ENCODE measurements at places on chromosomes 3 and 15.

DNA sequence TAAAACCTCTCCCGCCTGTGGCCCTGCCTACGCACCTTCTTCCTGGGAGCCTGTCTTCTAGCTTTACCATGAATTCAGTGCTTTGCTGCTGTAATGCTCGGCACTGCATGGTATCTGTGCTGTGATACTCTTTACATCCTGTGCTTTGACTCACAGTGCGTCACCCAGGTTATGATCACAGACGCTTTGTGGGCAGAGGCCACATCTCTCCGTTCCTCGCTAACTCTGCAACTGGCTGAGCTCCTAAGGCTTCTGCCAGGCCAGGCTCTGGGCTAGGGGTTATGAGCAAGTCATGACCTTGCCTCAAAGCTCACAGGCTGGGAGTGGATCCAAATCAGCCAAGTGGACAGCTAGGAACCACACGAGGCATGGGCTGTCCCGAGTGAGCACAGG is 23.2 kb downstream of the SPTBN5 start:
- no peak for DNase-seq

- no peak for DNase-seq
Observed at GRCh38 chr3:13539292-13539638, 9.7 kb upstream of the FBLN2 start.

- no peak for DNase-seq
Observed at GRCh38 chr3:175805825-175806224, 946.7 kb downstream of the NAALADL2 start.

- no peak for DNase-seq
Observed at GRCh38 chr3:34046154-34046553, 247.7 kb downstream of the PDCD6IP start.

DNA sequence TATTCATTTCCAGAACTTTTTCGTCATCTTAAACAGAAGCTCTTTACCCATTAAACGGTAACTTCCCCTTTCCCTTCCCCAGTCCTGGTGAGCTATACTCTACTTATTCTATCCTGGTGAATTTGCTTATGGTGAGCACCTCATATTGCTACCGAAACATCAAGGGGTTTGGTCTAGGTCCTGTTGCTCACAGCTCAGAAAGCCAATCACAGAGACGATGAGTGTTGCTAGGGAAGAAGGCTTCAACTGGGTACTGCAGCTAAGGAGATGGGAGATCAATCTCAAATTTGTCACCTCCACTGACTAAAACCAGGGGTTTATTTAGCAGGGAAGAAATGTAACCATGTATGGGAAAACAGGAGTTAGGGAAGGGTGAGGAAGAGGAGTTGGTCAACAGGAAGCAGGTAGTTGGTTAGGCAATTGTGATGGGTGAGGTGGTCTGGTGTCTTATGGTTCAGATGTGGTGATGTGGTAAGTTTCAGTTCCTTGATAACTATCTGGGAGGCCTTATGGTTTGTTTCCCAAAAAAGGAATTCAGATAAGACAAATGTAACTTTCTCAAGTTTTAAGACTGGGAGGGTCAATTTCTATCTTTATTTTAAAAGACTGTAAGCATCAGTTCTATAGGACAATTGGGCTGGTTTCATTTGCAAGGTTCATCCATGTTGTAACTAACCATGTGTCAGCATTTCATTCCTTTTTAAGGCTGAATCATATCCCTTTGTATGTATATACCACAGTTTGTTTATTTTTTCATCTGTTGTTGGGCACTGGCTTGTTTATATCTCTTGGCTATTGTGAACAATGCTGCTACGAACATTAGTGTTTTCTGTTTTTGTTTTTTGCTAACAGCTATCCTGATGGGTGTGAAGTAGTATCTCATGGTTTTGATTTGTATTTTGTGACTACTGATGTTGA is 24.3 kb downstream of the ARHGAP11B start:
- DNase-seq, result no peak

DNA sequence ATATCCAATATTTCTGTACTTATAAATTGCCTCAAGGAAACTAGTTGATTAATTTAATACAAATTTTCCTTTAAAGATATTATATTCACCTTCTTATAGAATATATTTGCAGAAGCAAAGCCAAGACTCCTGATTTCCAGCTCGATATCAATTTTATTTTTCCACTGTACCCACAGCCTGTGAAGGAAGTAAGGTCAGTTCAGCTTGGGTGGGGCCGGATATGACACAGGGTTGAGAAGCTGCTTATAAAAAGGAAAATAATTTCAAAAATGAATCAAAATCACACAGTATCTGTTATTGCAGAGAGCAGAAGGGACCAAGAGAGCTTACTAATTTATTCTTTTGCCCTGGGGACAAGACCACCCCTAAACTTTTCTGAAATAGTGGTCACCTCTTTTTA is 491.4 kb downstream of the TUSC7 start:
- DNase-seq, result no peak

GRCh38 chr3:46489381-46489780 is 8.4 kb upstream of the RTP3 start:
- no peak for DNase-seq

- no peak for DNase-seq
Observed at GRCh38 chr3:98645039-98645438, 51.6 kb upstream of the CPOX start.

DNA sequence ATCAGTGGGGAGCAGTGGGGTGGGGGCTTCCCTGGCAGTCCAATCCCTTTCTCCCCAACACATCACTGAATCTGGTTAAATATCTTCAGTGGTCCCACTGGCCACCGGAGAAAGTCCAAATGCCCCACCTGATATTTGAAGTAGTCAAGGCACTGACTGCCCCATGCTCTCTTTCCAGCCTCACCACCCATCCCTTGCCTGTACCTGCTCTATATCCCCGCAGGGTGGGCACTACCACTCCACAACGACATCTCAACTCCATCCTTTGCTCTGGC is 101.7 kb downstream of the DAPK2 start:
- DNase-seq, result no peak

DNA sequence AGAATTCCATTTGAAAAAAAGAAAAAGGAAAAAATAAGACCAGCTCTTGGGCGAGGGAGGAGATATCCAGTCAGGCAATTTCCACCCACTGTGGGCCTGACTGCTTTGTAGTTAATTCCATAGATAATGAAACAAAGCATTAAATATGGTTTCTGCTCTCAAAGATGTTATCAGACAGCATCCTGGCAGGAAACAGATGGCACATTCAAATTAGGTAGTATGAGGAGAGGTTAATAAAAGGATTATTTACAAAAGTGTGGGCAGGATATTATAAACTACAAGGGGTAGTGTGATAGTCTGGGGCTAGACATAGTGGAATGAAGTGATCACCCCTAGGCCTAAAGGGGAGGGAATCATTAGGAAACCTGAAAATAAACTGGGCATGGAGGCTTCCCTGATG is 193.2 kb downstream of the CLSTN2 start:
- DNase-seq, result no peak
